Thymus (tissue), 14 donors: ENCODE measurements at places on chromosomes 1 and 21.

DNA sequence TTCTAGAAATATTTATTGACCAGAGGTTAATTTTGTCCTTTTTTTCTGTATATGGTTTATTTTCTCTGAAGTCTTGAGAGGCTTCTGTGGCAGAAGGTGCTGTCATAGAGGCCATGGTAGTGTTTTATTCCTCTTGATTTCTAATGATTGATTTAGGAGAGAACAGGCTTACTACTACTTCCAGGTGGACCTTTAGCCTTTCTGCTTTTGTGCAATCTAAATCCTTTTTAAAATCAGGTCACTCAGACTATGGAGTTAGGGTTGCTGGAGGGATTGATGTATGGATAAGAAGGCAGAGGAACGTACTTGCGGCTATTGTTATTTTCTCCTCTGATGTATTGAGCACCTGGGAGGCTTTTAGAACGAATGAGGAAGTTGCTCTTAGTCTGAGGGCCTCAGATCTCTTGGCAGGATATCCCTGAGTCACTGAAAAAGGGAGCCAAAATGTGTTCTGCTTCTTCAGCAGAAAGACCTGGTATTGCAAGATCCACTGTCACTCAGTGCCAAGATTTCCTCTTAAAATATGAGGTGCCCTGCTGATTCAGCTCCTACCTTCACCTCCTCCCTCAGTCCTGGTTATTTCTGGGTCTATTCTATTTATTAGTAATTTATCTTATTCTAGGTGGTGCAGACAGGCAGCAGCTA, 277.4 kb downstream of the ZNF648 start:
- H3K27me3 ChIP-seq = no peaks in the 10 kb centered on the region
- no peak for DNase-seq
- no peaks in the 10 kb centered on the region for H3K36me3 ChIP-seq
- no peak overlapping the region for H3K4me3 ChIP-seq
- no peaks in the 10 kb centered on the region for H3K4me1 ChIP-seq

GRCh38 chr1:18144062-18144461, 36.5 kb downstream of the IGSF21 start:
- H3K27me3 ChIP-seq = no peaks in the 10 kb centered on the region
- no peak overlapping the region for H3K4me3 ChIP-seq
- DNase-seq = no peak
- no peaks in the 10 kb centered on the region for H3K36me3 ChIP-seq

DNA sequence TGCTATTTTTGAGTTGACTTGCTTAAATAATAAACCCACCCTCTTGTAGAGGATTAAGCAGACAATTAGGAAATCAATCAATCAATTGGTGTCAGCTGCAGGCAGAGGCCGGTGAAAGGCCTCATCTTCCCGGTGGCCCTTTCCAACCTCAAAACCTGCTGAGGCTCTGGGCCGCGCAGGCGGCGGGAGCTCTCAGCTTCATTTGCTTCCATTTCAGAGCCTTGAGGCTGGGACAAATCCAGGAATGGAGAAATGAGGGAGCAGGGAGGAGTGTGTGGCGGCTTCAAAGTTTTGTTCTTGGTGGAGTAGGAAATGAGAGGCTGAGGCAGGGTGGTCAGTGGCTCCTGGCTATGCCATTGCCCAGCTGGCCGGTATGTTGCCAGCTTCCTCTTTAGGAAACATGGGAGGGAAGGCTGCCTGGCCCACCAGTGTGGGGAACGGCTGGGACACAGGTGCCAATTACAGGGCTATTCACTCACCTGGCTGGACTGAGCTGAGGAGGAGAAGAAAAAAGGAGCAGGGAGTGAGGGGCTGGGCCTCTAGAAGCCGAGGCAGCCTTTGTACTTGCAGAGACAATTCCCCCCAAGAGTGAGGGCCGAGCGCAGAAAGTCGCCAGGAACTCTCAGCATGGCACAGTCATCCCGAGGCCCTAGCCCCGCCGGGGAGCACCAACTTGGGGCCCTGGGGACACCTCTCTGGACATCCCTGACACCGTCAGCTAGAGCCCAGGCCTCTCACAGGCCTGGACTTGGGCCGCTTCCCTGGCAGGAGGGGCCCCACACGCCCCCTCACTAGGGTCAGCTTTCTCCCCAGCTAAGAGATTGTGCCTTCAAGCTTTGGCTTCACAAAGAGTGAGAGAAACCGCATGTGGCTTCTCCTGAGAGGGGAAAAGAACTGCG, 4.4 kb downstream of the POU3F1 start:
- H3K27ac ChIP-seq = no peak overlapping the region
- H3K4me3 ChIP-seq = no peak overlapping the region
- no peak for DNase-seq
- peaks cover 74% of the 10 kb centered on the region for H3K27me3 ChIP-seq
- no peaks in the 10 kb centered on the region for H3K36me3 ChIP-seq

- peaks cover 8% of the 10 kb centered on the region for H3K36me3 ChIP-seq
- peak overlapping the region; percentile 95 for H3K27ac ChIP-seq
- no peak for DNase-seq
- peaks cover 10% of the 10 kb centered on the region for H3K4me1 ChIP-seq
- peak overlapping the region; percentile 90 for H3K4me3 ChIP-seq
- H3K27me3 ChIP-seq = no peaks in the 10 kb centered on the region
These were observed 453 bp downstream of the CDKN2C start for GRCh38 chr1:50970509-50970887.

- no peaks in the 10 kb centered on the region for H3K36me3 ChIP-seq
- H3K4me1 ChIP-seq = no peaks in the 10 kb centered on the region
- no peaks in the 10 kb centered on the region for H3K27me3 ChIP-seq
These were observed 30.8 kb upstream of the SLC35F3 start for GRCh38 chr1:233873666-233874065.

- H3K4me1 ChIP-seq = no peaks in the 10 kb centered on the region
- no peaks in the 10 kb centered on the region for H3K27me3 ChIP-seq
- no peaks in the 10 kb centered on the region for H3K36me3 ChIP-seq
These were observed 154.9 kb downstream of the GLUL start for GRCh38 chr1:182236651-182237077.

DNA sequence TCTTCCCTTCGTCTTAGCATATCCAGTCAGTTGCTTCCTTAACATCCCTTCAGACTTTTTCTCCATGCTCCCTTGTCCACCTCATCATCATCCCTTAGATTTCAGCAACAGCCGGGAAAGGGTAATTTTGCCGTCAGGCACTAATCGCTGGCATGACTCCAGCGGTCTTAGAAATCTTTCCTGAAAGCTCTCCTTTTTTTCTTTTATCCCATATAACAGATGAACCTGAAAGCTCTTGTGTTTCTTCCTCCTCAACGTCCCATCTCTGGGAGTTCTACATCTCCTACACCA, 10.4 kb upstream of the BOLA1 start:
- peak overlapping the region; percentile 98 for H3K27ac ChIP-seq
- H3K4me3 ChIP-seq = peak overlapping the region; percentile 49
- H3K36me3 ChIP-seq = no peaks in the 10 kb centered on the region
- H3K27me3 ChIP-seq = no peaks in the 10 kb centered on the region
- peaks cover 5% of the 10 kb centered on the region for H3K4me1 ChIP-seq

- no peak overlapping the region for H3K4me3 ChIP-seq
- DNase-seq = no peak
- H3K36me3 ChIP-seq = no peaks in the 10 kb centered on the region
- no peaks in the 10 kb centered on the region for H3K27me3 ChIP-seq
- H3K4me1 ChIP-seq = no peaks in the 10 kb centered on the region
These were observed 93.4 kb downstream of the GDAP2 start for GRCh38 chr1:117836069-117836468.

- DNase-seq = no peak
- H3K27me3 ChIP-seq = no peaks in the 10 kb centered on the region
- no peaks in the 10 kb centered on the region for H3K36me3 ChIP-seq
These were observed 26.4 kb upstream of the SMYD3 start for GRCh38 chr1:246533371-246533905.

- peaks cover 24% of the 10 kb centered on the region for H3K4me1 ChIP-seq
- DNase-seq = no peak
- H3K27ac ChIP-seq = no peak overlapping the region
These were observed 5.4 kb upstream of the SAMD11 start for GRCh38 chr1:918353-918752.

DNA sequence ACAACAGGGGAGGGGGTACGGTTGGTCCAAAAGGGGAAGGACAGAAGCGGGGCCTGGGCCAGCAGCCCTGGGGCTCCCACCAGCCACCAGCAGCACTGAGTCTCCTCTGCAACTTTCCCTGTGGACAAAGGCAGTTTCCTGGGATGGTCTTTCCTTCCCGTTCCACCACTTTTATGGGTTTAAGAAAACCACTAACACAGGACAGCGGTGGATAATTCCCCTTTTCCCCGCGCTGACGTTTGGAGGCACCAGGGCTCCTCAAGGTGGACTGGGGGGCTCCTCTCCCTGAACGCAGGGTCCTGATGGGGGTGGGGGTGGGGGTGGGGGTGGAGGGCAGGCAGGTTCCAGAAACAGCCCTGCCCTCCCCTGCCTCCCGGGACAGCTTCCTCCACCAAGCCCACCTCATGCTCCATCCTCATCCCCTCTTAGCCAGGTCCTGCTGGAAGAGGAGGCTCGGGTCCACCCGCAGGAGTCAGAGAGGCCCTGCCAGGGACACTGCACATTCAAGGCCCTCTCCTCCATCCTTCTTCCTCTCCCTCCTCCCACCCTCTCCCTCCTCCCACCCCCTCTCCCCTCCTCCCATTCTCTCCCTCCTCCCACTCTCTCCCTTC, 4.8 kb upstream of the COL6A1 start:
- DNase-seq = no peak
- peaks cover 43% of the 10 kb centered on the region for H3K27me3 ChIP-seq
- peaks cover 11% of the 10 kb centered on the region for H3K4me1 ChIP-seq
- H3K4me3 ChIP-seq = no peak overlapping the region

- H3K36me3 ChIP-seq = no peaks in the 10 kb centered on the region
- H3K27me3 ChIP-seq = no peaks in the 10 kb centered on the region
- H3K27ac ChIP-seq = no peak overlapping the region
- no peaks in the 10 kb centered on the region for H3K4me1 ChIP-seq
These were observed 894.0 kb downstream of the KCNT2 start for GRCh38 chr1:195714248-195714647.

- H3K4me3 ChIP-seq = no peak overlapping the region
- no peak for DNase-seq
- peak overlapping the region; percentile 43 for H3K27ac ChIP-seq
- no peaks in the 10 kb centered on the region for H3K36me3 ChIP-seq
- peaks cover 39% of the 10 kb centered on the region for H3K27me3 ChIP-seq
- H3K4me1 ChIP-seq = peaks cover 8% of the 10 kb centered on the region
These were observed 78.3 kb downstream of the NDUFS5 start for GRCh38 chr1:39104158-39105060.

- H3K4me1 ChIP-seq = no peaks in the 10 kb centered on the region
- no peaks in the 10 kb centered on the region for H3K36me3 ChIP-seq
- no peak overlapping the region for H3K27ac ChIP-seq
These were observed 83.2 kb upstream of the DNAH14 start for GRCh38 chr1:224846119-224846907.

- DNase-seq = no peak
- H3K36me3 ChIP-seq = no peaks in the 10 kb centered on the region
- H3K27ac ChIP-seq = no peak overlapping the region
- H3K4me1 ChIP-seq = peaks cover 16% of the 10 kb centered on the region
- no peaks in the 10 kb centered on the region for H3K27me3 ChIP-seq
- H3K4me3 ChIP-seq = no peak overlapping the region
These were observed 106.9 kb upstream of the TIAM1 start for GRCh38 chr21:31450980-31451379.

DNA sequence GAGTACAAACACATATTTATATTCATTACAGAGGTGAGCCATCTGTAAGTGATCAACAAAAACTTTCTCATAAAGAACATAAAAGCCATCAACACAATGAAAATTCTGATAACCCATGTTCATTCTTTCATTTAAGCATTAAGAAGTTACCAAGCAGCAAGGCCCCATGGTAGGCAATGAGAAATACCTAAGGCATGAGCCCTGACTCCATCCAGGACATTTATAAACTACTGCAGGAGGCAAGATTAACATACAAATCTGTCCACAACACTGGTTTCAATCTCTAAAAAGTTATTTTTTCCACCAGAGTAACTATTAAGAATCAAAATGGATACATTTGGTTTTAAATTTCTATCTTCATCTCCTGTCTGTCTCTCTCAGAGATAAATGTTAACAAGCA, 76.1 kb downstream of the SIPA1L2 start:
- no peaks in the 10 kb centered on the region for H3K4me1 ChIP-seq
- no peak overlapping the region for H3K27ac ChIP-seq
- H3K4me3 ChIP-seq = no peak overlapping the region
- H3K36me3 ChIP-seq = no peaks in the 10 kb centered on the region
- DNase-seq = no peak

- no peak overlapping the region for H3K27ac ChIP-seq
- no peaks in the 10 kb centered on the region for H3K27me3 ChIP-seq
- H3K4me1 ChIP-seq = no peaks in the 10 kb centered on the region
- H3K36me3 ChIP-seq = peaks cover 18% of the 10 kb centered on the region
These were observed 8.6 kb downstream of the TMEM35B start for GRCh38 chr1:34976384-34977209.

DNA sequence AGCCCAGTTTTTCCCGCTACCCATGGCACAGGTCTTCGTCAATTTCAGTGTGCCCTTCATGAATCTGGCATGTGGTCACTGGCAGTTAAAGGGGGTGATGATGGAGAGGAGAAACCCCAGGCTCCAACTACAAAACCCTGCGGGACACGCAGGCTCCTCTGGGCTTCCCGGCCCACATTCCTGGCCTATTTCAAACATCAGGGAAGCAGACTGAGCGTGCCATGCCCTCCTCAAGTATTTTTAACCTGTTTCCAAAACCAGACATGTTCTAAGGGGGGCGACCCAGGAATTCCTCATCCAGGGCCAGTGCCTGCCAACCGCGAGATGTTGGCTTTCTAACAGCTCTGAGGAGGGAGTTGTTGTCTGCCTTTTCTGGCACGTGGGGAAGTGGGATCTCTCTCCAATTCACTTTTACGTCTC, 85.1 kb downstream of the CAPZB start:
- H3K27me3 ChIP-seq = no peaks in the 10 kb centered on the region
- no peak for DNase-seq
- H3K4me1 ChIP-seq = peaks cover 35% of the 10 kb centered on the region
- H3K4me3 ChIP-seq = no peak overlapping the region
- peaks cover 14% of the 10 kb centered on the region for H3K36me3 ChIP-seq

DNA sequence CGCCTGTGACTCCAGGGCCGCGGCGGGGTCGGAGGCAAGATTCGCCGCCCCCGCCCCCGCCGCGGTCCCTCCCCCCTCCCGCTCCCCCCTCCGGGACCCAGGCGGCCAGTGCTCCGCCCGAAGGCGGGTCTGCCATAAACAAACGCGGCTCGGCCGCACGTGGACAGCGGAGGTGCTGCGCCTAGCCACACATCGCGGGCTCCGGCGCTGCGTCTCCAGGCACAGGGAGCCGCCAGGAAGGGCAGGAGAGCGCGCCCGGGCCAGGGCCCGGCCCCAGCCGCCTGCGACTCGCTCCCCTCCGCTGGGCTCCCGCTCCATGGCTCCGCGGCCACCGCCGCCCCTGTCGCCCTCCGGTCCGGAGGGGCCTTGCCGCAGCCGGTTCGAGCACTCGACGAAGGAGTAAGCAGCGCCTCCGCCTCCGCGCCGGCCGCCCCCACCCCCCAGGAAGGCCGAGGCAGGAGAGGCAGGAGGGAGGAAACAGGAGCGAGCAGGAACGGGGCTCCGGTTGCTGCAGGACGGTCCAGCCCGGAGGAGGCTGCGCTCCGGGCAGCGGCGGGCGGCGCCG, at the start of gene SIM2:
TSS of gene SIM2 (plus strand) at position 135 of the 565 bp plus-strand sequence. CDS start 632 bp downstream, outside the sequence.
- H3K36me3 ChIP-seq = no peaks in the 10 kb centered on the region
- peaks cover 6% of the 10 kb centered on the region for H3K4me1 ChIP-seq
- peaks cover 100% of the 10 kb centered on the region for H3K27me3 ChIP-seq
- DNase-seq = no peak
- no peak within 1 kb of the TSS for H3K27ac ChIP-seq
- H3K4me3 ChIP-seq = no peak within 1 kb of the TSS
